Activated CD4-positive, alpha-beta T cell treated with anti-CD3 and anti-CD28 coated beads for 1 hour (primary cell): ENCODE measurements at places on chromosomes 12 and 14.

DNA sequence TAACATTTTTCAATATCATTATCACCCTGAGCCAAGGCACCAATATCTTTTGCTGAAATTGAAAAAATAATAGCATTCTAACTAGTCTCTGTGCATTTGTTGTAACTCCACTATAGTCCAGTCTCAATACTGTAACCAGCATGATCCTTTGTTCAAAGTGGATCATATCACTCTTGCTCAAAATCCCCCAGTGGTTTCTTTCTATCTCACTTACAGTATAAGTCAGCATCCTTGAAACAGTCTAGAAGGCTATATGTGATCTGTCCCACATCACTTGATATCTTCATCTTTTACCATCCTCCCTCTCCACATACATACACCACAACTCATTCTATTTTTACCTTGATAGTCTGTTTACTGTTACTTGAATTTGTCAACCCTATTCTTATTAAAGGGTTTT lies 435.7 kb downstream of the CCER1 start:
- DNase-seq: no peak

- no peak for DNase-seq
Observed at GRCh38 chr14:53032838-53033390, 82.1 kb upstream of the FERMT2 start.

DNA sequence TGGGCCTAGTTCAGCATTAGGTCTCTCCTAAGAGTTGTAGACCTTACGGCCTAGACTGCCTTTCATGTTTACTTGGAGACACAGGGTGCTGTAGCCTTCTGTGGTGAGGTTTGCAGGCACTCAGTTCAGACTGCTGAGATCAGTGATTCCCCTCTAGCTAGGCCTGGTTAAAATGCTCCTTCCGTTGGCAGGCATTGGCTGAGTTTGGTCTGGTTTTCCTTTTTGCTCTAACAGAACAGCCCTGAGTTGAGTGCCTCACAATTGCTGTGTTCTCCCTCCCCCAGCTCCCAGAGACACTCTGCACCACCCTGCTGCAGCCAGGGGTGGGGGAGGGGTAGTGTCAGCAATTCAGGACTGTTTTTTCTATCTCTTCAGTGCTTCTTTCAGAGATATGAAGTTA lies 178.9 kb upstream of the DYRK2 start:
- DNase-seq: no peak

DNA sequence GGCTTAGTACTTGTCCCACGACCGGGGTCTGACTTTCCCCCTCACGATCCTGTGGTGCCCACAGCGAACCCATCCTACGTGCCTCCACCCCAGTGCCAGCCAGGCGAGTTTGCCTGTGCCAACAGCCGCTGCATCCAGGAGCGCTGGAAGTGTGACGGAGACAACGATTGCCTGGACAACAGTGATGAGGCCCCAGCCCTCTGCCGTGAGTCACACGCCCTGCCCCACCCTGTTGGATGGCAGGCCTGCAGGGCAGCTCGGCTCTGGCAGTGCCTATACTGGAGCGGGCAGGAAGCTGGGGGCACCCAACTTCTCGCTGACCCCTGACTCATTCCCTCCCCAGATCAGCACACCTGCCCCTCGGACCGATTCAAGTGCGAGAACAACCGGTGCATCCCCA lies 18.3 kb upstream of the LRP1-AS start:
- DNase-seq: no peak

- DNase-seq: no peak
Observed at GRCh38 chr14:93036652-93037345, 78.9 kb downstream of the ITPK1 start.

DNA sequence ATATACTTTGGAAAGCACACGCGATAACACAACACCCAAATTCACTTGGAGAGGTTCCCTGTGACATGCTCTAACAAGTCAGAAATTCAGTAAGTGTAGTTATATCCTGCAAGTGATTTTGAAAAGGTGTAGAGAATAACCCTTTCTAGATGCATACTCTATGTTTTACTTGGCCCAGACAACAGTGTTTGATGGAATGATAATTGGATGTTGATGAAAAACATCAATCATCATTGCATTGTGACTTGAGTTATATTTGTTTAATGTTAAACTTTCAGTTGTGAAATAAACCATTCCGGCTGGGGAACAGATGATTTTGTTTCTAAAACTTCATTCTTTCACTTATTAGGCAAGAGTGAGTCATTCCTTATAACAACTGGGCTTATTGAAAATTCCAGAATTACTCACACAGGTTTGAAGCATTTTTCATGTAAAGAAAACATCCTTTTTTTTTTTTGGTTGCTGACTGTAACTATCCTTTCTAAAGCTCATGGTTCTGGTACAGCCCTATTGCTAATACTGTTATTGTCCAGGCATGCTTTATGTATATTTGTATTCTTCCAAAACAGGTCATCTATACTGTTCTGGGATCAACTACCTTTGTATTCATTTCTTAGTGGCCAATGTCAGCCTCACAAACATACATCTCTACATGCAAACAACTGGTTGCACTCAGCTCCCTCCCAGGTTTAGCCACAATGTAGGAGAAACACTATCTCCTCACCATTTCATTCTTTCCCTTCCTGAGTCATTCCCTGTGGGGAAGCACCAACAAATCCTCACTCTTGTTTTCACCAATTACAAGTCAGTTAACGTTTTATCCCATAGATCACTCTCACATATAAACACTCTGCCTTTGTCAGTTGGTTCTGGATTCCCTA lies 121.2 kb upstream of the LRIG3 start:
- DNase-seq: no peak

DNA sequence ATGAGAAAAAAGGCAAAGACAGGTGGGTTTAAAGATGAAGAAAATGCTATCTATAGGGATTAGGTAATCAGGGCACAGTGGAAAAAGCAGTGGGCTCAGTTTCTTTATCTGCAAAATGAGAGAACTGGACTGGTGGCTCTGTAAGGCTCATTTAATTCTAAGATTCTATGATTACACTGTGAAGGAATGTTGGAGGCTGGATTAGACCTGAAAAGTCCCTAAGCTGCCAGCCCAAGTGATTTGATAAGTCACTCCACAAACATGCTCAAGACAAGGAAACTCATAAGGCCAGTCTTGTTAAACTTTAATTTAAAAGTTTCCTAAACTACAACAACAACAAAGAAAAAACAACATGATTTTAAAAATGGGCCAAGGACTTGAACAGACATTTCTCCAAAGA lies 75.1 kb downstream of the DCAF5 start:
- DNase-seq: no peak

- DNase-seq: no peak
Observed at GRCh38 chr12:89281539-89281867, 70.8 kb downstream of the DUSP6 start.

DNA sequence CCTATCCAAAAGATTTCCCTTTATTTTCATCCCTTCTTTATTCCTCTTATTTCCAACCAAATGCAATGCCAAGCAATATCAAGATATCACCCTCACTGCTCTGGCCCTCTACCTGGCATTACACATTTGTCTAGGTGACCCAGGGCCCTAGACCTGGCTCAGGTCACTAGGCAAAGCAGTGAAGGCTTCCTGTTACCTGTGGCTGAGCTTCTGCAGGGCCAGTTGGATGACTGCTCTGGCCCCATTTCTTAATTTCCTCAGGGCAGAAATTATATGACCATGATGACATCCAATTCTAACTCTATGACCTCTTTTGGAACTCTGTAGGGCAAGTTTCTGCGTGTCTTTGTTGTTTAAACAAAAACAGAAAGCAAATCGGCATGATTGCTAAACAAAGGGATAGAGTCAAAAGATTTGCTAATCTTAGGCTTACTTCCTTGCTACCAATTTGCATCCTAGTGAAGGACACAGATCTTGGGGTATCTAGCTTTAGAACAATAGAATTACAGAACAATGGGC lies 7.4 kb upstream of the CCDC198 start:
- DNase-seq: no peak

DNA sequence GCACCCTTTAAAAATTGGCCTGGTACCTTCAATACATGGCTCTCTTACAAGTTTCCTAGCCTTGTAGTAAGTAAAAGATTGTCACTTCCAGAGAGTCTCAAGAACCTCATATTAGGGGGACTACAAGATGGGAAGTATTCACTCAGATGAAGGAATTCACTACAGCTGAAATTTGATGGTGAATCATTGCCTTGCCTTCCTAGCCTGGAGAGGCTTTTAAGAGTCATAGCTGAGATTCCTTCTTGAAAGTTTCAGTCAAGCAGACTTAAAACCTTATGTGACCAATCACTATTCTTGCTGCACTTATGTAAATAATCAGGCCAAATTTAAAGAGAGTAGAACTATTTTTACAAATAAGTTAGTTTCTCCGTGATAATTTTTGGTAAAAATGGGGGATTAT lies 451.6 kb downstream of the TRHDE start:
- DNase-seq: no peak

DNA sequence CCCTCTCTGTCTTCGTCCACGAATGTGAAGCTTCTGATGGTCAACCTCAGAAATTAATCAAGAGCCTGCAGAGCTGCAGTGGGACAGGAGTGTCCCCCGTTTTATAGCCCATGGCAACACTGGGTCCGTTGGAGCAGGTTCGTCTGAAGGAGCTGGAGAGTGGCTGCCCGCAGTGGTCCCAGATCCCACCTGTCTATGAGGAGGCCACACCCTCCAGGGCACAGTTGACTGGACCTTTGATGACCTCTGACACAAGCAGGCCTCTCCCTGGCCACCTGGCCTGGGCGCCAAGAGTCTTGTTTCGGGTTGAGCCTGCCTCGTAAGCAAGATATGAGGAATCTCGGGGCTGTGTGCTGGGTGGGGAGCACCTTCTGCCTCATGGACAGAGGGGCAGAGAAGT lies 100.7 kb upstream of the SFSWAP start:
- DNase-seq: no peak

DNA sequence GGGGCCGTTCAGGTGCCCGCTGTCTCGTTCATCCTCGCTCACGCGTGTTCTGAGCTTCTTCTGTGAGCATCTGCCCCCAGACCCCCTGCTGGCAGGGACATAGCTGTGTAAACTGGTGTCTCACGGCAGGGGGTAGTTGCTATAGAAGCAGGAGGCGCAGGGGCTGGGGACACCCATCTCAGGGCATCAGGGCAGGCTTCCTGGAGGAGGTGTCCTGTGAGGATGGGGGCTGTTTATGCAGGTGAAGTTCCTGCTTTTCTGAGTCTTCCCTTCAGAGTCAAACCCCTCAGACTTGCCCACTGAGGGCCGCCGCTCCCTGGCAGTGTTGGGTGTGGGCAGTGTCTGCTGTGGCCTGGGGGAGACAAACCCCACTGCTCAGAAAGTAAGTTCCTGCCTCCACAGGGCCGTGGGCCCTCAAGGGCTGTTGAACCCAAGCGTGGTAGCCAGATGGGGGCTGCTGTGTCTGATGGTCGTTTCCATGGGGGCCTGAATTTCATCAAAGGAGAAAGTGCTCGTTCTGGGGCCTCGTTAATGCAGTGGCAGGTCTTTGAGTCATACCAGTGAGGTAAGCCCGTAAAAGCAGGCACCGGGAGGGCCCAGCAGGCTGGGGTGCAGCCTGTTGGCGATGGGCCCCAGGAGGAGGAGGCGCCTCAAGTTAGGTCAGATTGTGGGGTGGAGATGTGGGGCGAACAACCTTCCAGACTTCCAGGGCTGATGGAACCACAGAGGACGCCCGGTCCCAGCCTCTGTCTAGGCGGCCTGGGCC lies 23.4 kb downstream of the KIF26A start:
- no peak for DNase-seq

GRCh38 chr12:34253674-34254073 lies 231.4 kb downstream of the ALG10 start:
- no peak for DNase-seq

- no peak for DNase-seq
Observed at GRCh38 chr12:57759360-57759980, 4.6 kb downstream of the MARCHF9 start.

DNA sequence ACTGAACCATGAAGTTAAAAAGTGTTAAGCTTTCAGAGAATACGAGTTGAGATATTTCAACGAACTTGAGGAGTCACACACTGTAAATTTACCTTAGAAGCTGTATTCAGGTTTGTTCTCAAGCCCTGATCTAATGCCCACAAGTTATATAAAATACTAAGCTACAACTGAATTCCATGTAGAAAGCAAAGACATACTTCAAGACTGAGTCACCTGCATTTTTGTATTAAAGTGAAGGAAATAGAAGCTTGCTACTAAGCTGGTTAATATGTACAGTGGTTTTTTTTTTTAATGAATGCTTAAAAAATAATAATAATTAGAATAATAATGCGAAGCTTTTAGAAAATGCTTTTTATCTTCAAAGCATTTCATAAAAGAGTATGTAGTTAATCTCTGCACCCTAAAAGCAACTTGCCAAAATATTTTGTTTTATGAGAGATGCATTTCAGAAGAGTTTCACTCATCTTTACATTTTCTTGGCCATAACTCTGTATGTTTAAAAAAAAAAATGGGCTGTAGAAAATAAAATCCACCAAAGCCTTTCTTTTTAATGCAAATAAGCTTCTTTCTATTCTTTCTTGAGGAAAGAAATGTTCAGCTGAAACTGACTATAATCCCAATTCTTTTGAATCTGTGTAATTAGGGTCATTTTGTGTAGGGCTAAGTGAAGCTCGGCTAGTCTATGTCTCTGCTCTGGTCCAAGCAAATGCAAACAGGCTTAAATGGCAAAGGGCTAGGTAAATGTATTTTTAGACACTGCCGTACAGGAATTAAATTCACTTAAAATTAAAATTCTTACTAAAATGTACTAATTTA lies 1047.5 kb upstream of the FLRT2 start:
- no peak for DNase-seq

DNA sequence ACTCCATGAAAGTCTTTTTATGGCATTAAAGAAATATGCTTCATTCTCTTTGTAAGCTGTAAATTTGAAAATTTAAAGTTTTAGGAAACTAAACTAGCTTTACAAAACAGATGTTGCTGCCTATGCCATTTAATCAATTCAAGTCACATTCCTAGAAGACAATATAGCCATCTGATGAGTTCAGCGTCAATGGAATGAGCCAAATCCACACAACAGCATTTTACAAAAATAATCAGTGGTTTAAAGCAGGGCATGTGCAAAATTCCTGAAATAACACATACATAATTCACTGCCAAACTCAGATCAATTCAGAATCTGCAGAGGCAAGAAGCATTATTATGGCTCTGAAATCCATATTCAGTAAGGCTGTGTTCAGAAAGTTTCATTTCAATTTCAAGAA lies 75.6 kb downstream of the MED13L start:
- no peak for DNase-seq

GRCh38 chr12:39587225-39587624 lies 32.4 kb downstream of the ABCD2 start:
- no peak for DNase-seq

DNA sequence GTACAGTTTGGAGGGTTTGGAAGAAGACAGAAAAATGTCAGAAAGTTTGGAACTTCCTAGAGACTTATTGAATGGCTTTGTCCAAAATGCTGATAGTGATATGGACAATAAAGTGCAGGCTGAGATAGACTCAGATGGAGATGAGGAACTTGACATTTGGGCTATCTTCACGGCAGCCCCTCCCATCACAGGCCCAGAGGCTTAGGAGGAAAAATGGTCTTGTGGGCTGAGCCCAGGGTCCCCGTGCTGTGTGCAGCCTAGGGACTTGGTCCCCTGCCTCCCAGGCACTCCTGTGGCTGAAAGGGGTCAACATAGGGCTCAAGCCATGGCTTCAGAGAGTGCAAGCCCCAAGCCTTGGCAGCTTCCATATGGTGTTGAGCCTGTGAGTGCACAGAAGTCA lies 79.0 kb downstream of the CMAS start:
- DNase-seq: no peak

GRCh38 chr12:54390668-54391551 lies 6.4 kb upstream of the ZNF385A start:
- DNase-seq: peak; percentile 50

GRCh38 chr14:51368721-51369163 lies 128.7 kb downstream of the TMX1 start:
- DNase-seq: no peak
